Activated naive CD4-positive, alpha-beta T cell treated with anti-CD3 and anti-CD28 coated beads, Interleukin-2, amount 50 U/mL, for 72 hours (primary cell): ENCODE measurements at places on chromosomes 7 and 10. TPM values are rescaled to one million over a fixed set of nuclear protein-coding genes. Genes with fewer than 3 reads are reported as not detected.

- no peak for DNase-seq
Measured at GRCh38 chr7:29866490-29866930, 60.2 kb downstream of the WIPF3 start.

- DNase-seq: no peak
Measured at GRCh38 chr10:110158051-110159005, 49.1 kb upstream of the MXI1 start.

The PPP2R2D gene
- 36.2 TPM for total RNA-seq

DNA sequence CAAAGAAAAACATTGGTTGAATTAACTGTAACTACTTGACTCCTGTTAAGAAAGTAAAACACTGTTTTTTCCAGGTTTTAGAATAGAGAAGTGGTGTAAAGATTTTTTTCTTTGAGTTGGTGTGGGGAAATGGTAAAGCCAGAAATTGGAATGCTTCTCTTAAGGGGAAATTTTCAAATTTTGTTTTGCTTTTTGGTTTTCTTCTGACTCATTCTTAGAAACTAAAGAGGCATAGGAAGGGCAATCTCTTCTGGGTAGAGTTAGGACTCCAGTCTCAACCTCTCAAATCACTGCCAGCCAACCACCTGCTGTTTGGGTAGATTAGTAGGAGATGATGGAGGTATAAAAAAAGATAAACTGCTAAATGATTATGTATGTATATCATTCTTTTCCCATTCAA is 47.7 kb upstream of the STRIP2 start:
- DNase-seq: no peak

GRCh38 chr7:21915140-21915539 is 30.6 kb downstream of the CDCA7L start:
- DNase-seq: no peak

DNA sequence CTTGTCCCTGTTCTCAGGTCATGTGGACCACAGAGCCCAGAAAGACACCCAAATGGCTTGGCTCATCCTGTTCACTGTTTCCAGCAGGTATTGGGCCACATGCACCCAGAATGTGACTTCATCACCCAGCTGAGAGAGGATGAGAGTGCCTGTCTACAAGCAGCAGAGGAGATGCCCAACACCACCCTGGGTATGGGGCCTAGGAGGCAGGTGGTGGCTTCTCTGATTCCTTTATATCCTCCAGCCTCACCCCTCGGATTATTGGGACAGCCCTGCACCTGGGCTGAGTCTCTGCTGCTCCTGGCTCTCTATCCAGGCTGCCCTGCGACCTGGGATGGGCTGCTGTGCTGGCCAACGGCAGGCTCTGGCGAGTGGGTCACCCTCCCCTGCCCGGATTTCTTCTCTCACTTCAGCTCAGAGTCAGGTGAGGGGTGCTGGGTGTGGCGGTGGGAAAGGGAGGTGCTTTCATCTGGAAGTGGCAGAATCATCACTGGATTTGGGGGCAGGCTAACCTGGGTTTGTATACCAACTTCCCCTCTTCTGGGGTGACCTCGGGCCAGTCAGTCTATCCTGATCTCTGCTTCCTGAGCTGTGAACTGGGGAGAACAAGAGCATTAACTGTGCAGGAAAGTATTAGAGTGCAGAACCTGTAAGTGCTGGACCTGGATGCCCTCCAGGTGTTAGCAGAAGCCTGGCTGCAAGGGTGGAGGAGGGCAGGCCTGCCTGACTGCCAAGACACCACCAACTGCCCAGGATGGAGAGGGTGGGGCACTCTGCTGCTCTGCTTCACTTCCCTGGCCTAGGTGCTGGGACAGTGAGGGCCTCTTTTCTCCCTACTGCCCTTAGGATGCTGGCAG is 5.2 kb downstream of the GHRHR start:
- DNase-seq: no peak

The STAM gene
- total RNA-seq: 30.8 TPM

The CALCR gene
- total RNA-seq: not detected

- no peak for DNase-seq
Measured at GRCh38 chr10:1048349-1048731, 579 bp downstream of the IDI1 start.

The NPSR1 gene
- total RNA-seq: not detected

The PDCD11 gene
- total RNA-seq: 49.6 TPM

DNA sequence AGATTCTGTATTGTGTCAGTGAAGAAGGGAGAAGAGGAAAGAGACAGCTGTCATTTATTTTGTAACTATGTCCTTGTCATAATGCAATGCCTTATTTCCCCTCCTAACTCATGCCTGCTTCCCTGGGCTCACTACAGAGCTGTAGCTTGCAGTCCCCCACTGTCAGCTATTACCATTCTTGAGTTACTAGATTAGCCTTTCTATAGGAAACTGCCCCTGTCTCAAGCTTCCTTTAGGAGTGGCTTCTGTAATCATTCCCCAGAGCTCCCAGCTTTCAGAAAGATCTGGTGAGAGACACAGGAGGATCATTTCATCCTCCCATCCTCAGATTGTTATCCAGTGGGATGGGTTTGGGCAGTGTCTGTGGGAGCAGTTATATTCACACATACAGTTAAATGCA is 32.4 kb upstream of the SMKR1 start:
- DNase-seq: no peak

GRCh38 chr7:158267742-158268435 is 319.7 kb downstream of the PTPRN2 start:
- DNase-seq: no peak

The CAMK2B gene
- total RNA-seq: 0.32 TPM

- DNase-seq: no peak
Measured at GRCh38 chr7:29102558-29103151, 43.7 kb downstream of the CPVL start.

DNA sequence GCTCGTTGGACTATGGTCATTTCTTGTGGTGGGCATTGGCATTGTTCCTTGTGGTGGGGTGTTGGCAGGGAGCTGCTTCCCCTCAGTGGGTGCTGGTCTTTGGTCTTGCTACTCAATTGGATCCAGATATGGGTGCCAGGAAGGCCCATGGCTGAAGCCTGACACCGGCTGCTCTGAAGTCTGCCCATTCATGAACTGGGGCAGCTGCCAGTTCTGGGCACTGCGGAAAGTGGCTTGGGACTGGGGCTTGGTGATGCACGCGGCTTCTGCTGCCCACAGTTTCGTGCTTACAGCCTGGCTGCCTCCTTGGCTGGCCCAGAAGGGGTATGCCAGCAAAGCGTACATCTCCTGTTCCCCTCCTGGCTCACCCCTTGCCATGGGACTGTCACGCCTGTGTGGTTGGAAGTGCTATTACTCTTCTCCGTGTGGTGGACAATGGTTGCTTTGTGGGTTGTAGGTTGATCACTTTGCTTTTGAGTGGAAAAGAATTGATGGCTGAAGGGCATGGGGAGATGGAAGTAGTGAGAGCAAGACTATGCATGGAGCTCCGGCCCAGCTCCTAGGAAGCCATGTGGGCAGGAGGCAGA is 54.7 kb downstream of the ADAMTS14 start:
- DNase-seq: no peak

The LRRC4 gene
- not detected for total RNA-seq

The GIMAP6 gene
- 35.9 TPM for total RNA-seq

The VGF gene
- not detected for total RNA-seq

DNA sequence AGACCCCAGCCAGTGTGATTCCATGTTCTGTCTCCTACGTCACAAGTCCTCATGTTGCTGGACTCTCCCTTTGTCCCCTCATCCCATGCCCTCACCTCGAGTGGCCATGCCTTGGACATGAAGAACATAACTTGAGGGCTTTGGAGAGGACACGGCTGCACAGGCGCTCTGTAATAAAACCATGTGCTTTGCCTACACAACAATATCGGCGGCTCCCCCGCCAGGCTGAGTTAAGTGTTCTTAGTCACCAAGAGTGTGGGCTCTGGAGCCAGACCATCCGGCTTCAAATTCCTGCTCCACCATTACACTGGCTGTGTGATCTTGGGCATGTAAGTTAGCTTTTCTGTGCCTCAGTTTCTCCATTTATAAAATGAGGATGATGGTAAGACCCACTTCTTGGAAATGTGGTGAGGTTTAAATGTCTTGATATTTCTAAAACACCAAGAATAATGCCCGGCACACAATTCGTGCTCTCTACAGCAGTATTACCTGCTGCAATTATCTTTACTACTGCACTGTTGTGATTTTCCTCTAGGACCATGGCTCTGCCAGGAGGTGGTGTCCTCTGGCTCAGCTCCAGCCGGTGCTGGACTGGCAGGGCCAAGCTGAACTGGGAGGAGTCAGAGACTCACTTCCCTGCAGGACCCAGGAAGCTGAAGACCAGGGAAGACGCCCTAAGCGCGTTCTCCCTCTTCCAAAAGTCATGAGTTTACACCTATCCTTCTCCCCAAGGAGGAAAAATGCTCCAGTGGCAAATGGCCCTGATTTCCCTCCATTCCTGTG is 15.7 kb downstream of the SLIT1 start:
- DNase-seq: no peak

- no peak for DNase-seq
Measured at GRCh38 chr7:27863880-27864279, 123.9 kb downstream of the TAX1BP1 start.

DNA sequence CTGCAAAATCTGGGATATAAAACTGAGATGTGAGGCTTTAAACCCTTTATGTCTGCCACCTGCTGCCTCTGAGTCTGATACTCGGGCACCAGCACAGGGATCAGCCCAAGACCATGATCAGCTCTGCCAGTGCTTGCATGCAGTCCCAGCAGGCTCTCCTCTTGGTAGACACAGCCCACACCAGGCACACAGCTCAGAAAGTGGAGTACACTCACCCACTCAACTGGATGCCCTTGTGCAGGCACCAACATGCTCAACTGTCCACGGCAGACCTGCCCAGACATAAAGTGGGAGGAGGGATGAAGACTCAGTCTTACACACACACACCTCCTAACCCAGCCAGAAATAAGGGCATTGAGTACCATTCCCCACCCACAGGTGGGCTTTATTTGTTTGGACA is 18.2 kb upstream of the MYH16 start:
- DNase-seq: no peak

The CYP26C1 gene
- not detected for total RNA-seq

The GPC2 gene
- 7.0 TPM for total RNA-seq

- no peak for DNase-seq
Measured at GRCh38 chr10:128373071-128373749, 247.0 kb upstream of the MKI67 start.

- DNase-seq: no peak
Measured at GRCh38 chr7:138606236-138606635, 94.9 kb downstream of the SVOPL start.

The HTR5A gene
- not detected for total RNA-seq

- DNase-seq: no peak
Measured at GRCh38 chr10:79392506-79393176, 45.4 kb downstream of the PPIF start.

DNA sequence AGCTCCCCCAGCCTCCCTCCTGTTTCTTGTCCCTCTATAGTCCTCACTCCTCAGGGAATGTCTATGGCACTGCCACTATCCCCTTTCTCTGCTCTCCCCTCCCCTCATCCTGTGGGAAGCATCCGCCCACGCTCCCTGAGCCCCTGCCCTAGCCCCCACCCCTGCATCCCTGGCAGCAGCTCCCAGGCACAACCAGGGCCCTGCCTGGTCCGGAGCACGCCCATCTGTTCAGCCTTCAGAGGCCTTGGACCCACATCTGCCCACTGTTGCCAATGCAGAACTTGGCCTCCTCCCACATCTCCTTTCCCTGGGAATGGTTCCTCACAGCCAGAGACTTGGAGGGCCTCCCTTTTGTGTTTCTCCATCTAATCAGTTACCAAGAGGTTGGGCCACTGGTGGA is 20.4 kb upstream of the TBRG4 start:
- no peak for DNase-seq

The WNT2 gene
- total RNA-seq: not detected

- no peak for DNase-seq
Measured at GRCh38 chr7:7569615-7570014, 2.9 kb downstream of the MIOS start.

- no peak for DNase-seq
Measured at GRCh38 chr7:90383861-90384260, 19.4 kb upstream of the CLDN12 start.

The CDH23 gene
- 1.7 TPM for total RNA-seq

The TEX36 gene
- total RNA-seq: not detected

GRCh38 chr7:42856605-42856987 is 55.3 kb downstream of the C7orf25 start:
- DNase-seq: no peak

DNA sequence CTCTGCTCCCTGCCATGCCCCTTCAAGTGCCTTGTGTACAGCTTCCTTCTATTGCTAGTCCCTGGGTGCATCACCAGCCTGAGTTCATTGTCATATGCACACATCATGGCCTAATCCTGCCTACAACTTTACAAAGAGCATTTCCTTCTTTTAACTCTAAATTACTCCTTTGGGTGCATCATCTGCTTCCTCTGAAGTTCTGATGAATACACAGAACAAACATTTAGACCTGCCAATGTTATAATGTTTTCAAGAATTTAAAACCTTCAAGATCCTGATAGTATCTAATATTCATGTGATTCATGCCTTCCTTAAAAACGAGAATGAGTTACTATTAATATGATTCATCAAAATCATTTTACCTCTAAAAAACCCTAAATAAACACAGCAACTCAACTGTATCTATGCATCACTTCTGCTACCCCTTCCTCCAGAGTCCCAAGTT is 357.1 kb downstream of the MAGI2 start:
- no peak for DNase-seq

The VAX1 gene
- total RNA-seq: not detected

- DNase-seq: no peak
Measured at GRCh38 chr10:124362568-124362967, 56.2 kb downstream of the OAT start.

The ELN gene
- not detected for total RNA-seq

DNA sequence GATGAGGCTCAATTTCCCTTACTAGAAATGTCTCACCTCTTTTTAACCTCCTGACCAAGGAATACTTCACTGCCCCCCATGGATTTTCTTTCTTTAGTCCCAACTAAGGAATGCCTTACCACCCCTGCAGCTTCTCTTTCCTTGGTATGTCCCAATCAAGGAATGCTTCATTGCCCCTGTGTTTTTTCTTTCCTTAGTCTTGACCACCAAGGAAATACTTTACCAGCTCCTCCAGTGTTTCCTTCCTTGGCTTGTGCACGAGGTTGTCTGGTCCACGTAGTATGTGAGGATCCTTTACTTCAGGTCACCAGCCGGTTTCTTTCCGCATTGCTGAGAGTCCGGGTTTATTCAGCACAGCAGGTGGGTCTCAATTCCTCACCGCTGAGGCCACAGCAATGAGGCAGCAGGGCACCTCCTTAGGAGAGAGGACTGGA is 59.3 kb downstream of the CYP2C9 start:
- DNase-seq: no peak
